ENCODE measurements at places on chromosomes 12 and 14.
A peak's percentile ranks its signal among the peaks of the same experiment; 100 is the strongest.

DNA sequence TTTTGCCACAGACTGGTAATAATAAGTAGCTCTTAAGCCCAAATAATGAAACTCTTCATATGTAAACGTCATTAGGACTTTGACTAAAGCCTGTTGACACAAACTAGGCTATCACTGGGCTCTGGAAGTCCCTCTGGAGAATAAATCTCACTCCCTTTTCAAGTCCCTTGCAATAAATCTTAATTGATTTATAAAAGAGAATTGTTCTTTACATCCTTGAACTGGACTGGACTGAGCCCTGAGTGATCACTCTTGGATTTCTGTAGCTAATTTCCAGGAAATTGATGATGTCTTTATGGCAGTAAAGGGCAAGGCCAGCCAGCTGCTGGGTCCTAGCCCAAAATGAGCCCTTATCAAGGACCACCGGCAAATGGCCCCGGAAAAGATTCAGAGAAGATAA, 1162.7 kb downstream of the BCL11B start:
- no peak for DNase-seq

- DNase-seq = no peak
Measured at GRCh38 chr12:94762259-94762942, 112.0 kb upstream of the TMCC3 start.

DNA sequence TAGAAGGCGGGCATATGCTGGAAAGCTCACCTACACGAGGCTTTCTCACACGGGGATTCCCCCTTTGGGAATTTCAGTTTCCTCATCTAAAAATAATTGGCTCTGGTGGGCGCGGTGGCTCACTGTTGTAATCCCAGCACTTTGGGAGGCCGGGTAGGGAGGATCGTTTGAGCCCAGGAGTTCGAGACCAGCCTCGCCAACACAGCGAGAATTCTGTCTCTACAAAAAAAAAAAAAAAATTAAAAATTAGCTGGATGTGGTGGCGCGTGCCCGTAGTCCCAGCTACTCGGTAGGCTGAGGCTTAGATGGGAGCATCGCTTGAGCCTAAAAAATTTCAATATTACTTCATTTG, 400 bp upstream of the NDUFA12 start:
- DNase-seq = no peak

- DNase-seq = no peak
Measured at GRCh38 chr14:36700651-36701050, 39.0 kb downstream of the PAX9 start.

DNA sequence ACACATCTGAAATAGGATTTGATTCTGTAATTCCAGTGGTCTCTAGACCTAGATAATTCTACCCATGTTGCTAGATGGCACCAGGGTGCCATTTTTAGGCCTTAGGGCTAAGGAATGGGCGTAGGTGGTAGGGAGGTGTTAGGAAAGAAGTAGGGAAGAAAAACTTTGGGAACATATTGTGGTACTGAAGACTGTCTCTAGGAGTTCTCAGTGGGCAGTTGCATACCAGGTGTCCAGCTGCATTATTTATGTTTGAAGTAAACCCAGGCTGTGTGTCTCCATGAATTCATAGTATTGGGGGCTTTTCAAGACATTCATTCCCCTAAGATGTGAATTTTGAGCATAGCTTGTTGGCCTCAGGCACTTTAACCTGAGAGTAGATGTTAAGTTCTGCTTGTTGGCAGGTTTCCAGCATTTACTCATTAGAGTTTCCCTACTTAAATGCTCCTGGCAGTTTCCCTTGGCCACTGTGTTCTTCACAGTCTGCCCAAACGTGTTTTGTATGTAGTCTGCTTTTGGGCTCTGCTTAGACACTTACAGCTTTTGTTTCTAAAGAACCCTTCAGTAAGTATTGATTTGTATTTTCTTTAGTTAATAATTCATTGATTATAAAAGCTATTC, 31.5 kb upstream of the CCT2 start:
- peak; percentile 25 for DNase-seq

- DNase-seq = peak; percentile 45
Measured at GRCh38 chr14:99475179-99475578, 5.5 kb downstream of the SETD3 start.

- DNase-seq = no peak
Measured at GRCh38 chr12:55906056-55906455, 21.6 kb downstream of the PYM1 start.

All from HEK293T (cell line).